A172 (cell line): ENCODE measurements at places on chromosomes 12 and 14. TPM values are rescaled to one million over a fixed set of nuclear protein-coding genes. Genes with fewer than 3 reads are reported as not detected.

Gene KITLG
- total RNA-seq = 5.0 and 7.8 TPM in 2 replicates

Gene FSCB
- total RNA-seq = not detected in 2 replicates

Gene PDZRN4
- not detected in 2 replicates for total RNA-seq

DNA sequence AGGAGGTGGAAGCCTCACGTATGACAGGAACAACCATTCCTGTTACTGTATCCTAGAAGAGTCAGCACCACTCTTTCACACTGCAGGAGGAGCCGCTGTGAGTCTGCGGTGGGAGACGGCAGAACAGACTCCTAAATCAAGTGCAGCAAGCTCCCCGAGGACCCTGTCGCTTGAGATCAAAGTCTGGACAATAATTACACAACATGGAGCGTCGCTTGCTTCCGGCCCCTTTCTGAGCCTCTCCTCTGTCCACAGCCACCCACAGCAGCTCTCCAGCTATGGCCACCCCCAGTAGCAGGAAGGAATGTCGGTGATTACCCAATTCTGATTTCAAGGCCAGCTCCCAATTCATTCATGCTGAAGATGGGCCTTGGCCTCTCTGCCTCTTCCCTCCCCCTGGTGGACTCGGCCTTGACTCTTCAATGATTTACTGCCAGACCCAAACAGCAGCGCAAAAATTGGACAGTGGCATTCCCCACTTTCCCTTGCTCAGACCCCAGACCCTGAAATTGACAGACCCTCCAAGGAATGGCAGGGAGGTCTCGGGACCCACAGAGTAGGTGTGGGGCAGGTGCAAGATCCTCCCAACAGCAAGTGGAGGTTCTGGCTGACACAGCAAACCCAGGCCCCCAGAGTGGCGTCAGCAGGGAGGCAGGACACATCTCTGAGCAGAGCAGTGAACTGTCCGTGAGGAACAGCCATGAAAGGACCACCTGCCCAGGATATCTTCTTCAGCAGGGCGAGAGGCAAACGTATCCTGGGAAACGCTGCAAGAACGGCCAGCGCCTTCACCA lies 272.7 kb upstream of the DIO3 start:
- DNase-seq = no peak
